Liver (tissue), 10 donors: ENCODE measurements at places on chromosomes 3 and 15. TPM values are rescaled to one million over a fixed set of nuclear protein-coding genes. Genes with fewer than 3 reads are reported as not detected.

Gene HCLS1
- 39.8 TPM for total RNA-seq

Gene VGLL3
- total RNA-seq: 1.3 TPM

DNA sequence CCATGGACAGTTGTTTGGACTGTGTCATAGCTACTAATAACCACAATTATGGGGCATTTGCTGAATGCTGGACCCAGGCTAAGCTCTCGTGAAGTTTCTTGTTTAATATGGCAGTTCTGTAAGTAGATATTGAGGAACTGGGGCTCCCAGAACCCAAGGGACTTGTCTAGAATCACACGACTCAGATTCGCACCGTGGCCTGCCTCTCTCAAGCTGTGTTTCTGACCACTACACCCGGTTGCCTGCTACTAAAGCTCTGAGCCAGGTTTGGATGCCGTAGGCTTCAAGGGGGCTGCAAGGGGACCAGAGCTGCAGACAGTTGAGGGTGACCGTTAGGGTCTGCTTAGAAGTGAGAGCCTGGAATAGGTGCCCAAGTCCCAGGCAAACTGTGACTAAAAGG lies 11.5 kb downstream of the TEX264 start:
- no peak for DNase-seq

Gene ALPK3
- 3.1 TPM for total RNA-seq

DNA sequence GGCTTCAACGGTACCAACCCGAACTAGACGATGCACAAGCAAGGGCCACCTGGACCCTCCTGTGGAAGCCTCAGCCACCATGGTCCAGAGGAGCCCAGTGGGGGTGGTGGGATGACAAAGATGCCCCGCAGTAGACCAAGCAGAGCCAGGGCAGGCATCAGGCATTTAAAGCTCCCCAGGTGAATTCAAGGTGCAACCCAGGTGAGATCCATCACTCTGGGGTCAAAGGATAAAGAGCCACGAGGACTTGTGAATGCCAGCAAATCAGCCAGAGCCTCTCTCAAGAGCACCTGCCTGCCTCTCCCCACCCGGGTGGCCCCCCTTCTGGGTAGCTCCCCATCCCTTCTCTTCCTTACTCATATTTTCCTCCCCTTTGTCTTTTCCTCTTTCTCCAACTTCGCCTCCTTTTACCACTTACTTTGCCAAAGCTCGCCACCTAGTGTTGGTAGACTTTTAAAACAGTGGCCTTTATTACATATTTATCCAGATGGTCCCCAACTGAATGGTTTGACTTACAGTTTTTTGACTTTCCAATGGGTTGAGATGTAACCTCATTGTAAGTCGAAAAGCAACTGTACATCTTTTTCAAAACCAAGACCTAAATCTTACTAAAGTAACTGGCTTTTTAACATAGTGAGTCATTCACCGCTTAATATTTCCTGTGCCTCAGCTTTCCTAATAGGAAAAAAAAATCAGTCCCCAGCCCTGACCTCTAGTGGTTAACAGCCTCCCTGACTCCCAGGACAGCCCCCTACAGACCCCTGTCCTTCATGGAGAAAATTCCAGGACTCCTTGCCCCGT lies 18.8 kb downstream of the PLA2G4F start:
- peak; percentile 28 for DNase-seq

Gene CCDC191
- total RNA-seq: 0.79 TPM

Gene BLOC1S6
- total RNA-seq: 26.6 TPM

DNA sequence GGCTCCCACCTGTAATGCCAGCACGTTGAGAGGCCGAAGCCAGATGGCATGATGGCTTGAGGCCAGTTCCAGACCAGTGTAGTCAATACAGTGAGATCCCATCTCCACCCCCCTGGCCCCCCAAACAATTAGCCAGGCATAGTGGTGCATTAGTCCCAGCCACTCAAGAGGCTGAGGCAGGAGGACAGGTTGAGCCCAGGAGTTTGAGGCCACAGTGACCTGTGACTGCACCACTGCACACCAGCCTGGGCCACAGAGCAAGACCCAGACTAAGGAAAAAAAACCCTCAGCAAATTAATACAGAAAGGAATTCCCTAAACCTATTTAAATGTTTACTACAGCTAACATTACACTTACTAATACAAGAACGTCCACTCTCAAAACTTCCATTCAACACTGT lies 424.6 kb downstream of the SHQ1 start:
- no peak for DNase-seq

Gene XIRP1
- total RNA-seq: not detected

- DNase-seq: no peak
These were observed 23.0 kb downstream of the CRYGS start for GRCh38 chr3:186520957-186521842.

- no peak for DNase-seq
These were observed 591.6 kb upstream of the AGTR1 start for GRCh38 chr3:148106062-148106461.

Gene KBTBD8
- total RNA-seq: 1.8 TPM

- no peak for DNase-seq
These were observed 60.4 kb downstream of the CRYGS start for GRCh38 chr3:186483611-186484340.

Gene PFKFB4
- 2.7 TPM for total RNA-seq

- DNase-seq: no peak
These were observed 27.7 kb upstream of the MUC4 start for GRCh38 chr3:195839260-195840010.

DNA sequence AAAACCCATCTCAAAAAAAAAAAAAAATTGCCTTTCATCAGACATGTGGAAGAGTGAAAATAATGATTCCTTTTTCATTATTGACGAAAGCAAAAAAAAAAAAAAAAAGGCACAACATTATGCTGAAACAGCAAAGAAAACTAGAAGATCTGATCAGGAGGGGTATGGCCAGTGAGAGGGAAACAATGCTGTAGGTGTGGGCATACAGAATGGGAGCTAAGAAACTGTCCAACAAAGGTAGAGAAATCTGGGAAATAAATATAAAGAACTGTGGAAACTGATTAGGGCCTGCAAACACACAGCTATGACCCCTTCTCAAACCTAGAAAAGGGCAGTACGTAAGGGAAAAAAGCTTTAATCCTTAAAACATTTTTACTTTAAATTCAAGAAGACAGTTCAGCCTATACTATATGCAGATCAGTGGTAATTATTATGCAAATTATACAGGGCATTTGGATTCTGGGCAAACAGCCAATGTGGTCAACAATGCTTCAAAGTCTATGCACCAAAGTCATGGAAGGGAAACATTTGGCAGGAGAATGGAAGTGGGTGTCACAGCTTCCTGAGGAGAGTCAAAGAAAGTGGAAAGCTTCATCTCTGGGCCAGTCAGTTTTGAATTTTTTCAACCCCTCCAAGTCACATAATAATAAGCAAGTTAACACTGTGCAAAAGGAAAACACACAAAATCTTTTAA lies 68.3 kb upstream of the SLC12A8 start:
- DNase-seq: no peak

DNA sequence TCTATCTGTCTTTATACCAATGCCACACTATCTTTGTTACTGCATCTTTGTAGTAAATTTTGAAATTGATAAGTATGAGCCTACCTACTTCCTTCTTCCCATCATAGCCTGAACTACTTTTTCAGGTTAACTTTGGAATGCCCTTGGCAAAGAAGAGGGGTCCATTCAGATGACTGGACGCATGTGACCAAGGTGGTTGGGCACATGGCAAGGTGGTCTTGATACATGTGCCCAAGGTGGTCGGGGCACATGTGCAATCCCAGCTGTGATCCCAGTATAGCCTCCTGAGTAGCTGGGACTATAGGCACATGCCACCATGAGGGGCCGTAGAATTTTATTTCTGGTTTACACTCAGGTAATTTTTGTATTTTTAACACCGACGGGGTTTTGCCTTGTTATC lies 330.2 kb downstream of the GABRB3 start:
- no peak for DNase-seq

Gene GOLGA8G
- total RNA-seq: not detected

Gene CPA3
- total RNA-seq: 0.42 TPM

Gene NEK4
- total RNA-seq: 28.7 TPM

GRCh38 chr15:80179935-80180334 lies 27.1 kb downstream of the FAH start:
- DNase-seq: no peak

Gene AHSG
- total RNA-seq: 4,470 TPM
